ENCODE measurements at places on chromosomes 12 and 14.

DNA sequence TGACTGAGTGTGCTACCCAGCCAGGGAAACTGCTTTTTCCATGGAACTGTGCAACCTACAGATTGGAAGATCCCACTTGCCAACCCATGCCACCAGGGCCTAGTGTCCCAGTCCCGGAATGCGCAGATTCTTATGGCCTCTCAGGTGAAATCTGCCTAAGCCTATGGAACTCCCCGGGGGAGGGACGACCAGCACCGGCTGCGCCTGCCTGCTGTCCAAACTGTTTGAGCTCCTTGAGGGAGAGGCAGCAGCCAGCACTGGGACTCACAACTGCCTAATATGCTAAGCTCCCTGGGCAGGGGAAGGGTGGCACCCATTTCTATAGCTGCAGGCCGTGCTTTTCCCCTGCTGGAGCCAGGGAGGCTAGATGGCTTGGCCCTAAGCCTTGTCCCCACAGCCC, 92.5 kb upstream of the GZMB start:
- no peak for DNase-seq

DNA sequence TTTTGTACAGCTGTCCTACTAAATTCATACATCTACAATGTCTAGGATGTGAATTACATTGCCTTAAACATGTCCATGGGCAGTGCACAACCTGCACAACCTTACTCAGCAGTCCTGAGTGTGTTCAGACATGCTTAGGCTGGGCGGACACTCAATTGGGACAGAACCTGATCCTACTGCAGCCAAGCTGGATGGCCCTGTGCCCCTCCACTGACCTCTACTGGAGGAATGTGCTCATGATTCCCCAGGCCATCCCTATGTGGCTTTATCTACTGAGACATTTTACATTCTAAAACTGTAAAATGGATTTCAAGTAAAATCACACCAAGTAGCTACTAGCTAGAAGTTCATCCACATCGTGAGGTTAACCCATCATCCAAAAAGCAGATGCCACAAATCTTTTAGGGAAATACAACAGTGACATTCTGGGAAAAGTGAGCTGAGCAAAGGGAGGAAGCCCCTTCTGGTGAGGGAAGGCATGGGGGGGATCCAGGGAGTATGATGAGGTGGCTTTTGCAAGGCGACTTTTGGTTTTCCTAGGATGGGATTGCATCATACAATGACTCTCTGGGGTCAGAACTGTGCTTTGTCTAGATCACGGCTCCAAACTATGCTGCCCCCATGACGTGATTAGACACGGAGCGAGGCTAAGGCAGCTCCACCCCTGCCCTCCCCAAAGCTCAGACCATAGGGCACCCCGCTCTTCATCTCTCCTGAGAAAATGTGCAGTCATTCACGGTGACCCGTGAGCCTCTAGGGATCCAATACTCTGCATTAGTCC, 911.7 kb upstream of the TMEM132C start:
- DNase-seq, result peak; percentile 2

GRCh38 chr12:75870878-75871277, 160.7 kb downstream of the PHLDA1 start:
- no peak for DNase-seq

- DNase-seq, result no peak
Measured at GRCh38 chr14:56808383-56809269, 1.7 kb downstream of the OTX2 start.

DNA sequence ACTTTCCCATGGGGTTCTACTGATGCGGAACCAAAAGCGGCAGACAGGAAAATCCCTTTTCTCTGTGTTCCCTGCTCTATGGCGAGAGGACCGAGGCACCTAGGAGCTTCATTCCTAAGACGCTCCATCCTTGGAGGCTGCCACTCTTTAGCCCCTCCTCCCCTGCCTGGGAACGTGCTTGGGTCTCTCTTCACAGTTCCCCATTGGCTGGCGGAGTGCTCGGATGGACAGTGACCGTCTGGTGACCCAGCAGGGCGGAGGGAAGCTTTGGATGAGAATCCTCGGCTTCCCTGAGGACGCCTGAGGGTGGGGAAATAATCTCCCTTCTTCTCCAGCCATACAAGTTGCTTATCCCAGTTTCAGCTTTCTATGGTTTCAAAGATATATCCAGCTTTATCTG, 37.3 kb downstream of the KCNA5 start:
- no peak for DNase-seq

- DNase-seq, result no peak
Measured at GRCh38 chr14:89903340-89903952, 51.1 kb downstream of the EFCAB11 start.

- DNase-seq, result no peak
Measured at GRCh38 chr12:6614513-6615172, 7.5 kb upstream of the CHD4 start.

DNA sequence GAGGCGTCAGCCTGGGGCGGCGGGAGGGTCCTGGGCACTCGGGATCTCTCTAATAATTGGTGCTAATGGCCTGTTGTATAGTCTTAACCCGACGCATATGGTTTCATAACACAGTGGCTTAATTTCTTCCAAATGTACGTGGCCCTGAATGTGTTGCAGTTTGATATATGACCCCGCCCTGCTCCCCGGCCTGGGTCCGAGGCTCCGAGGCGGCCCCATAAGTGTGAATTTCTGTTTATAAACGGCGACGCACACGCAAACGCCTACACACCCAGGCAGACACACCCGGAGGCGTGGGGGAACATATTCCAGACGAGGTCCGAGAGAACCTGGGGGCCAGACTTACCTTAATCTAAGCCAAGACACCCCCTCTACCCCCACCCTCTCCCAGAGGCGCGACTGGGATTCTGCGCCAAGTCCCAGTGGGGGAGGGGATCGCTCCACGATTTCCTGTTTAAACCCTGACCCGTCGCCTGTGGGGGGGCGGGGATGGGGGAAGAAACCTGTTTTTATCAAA, 9.7 kb upstream of the HOXC6 start:
- no peak for DNase-seq

DNA sequence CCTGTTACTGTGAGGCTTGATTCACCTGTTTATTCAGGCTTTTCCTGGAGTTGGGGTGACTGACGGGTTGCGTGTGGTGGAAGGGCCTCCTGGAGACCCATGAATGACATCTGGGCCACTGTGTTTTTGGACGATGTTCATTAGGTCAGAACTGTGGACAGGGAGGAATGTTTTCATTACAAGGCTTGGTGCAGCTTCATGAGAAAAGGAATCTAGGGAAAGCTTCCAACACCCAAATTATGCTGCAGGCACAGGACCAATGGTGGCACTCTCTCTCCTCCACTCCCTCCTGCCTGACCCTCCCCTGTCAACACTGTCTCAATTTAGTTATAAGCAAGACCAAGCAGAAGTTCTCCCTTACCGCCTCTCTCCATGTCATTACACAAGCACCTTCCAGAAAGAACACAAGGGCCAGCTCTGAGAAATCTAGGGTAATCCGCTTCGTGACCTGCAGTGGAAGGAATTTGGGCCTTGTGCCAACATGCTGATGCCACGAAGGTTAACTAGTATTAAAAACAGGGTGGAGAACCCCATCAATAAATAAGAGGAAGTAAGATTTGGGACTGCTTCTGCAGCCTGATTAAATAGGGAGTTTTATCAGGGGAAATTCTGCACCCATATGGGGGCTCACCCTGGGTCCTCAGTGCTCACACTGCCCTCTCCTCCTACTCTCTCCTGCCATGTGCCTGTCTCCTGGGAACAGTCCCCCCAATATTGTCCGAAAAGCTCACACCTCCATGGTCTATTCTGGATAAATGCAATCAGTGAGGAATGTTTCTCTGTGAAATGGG, 200.3 kb downstream of the KTN1 start:
- no peak for DNase-seq

GRCh38 chr14:102949062-102949800, 26.8 kb downstream of the AMN start:
- no peak for DNase-seq

GRCh38 chr14:33207467-33208017, 268.9 kb downstream of the NPAS3 start:
- no peak for DNase-seq

DNA sequence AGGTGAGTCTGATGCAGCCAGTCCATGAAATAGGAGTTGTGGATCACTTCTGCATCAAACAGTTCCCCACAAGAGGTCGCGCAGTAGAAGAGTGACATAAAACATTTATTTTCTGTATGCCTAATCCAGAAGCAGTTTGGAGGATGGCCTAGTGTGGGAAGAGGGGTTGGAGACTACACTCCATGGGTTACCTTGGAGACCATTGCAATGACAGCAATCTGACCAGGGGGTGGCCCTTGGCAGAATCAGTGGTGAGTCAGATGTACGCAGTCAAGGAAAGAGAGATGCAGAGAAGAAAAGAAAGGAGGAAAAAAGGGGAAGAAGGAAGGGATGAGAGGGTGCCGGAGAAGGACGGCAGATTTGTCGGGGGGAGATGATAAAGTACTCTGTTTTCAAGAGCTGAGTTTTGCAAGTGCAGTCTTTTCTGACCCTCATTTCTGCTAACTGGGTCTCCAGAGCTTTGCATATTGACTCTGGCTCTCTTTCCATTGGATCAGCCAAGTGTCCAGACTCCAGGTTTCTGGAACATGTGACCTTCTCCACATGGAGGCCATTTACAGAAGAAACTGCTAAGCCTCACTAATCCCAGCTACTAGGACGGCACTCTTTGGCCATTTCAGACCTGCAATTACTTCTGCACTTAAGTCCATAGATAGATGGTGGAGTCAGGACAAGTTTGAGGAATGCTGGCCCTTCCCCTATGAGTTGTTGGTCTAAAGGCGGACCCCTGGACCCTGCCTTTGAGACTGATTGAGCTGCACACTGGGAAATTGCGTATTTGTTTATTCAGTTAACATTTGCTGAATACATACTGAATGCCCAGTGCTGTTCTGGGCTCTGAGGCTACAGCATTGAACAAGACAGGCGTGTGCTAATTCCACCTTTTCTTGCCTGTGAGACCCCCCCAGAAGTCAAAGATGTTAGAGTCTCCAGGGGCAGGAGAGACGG, 424.2 kb downstream of the BCL11B start:
- DNase-seq, result no peak

- no peak for DNase-seq
Measured at GRCh38 chr12:11758087-11758486, 108.6 kb downstream of the ETV6 start.

GRCh38 chr12:102685172-102685571, 204.8 kb upstream of the IGF1 start:
- no peak for DNase-seq

GRCh38 chr14:75711796-75712211, 50.8 kb downstream of the TTLL5 start:
- DNase-seq, result peak; percentile 98

DNA sequence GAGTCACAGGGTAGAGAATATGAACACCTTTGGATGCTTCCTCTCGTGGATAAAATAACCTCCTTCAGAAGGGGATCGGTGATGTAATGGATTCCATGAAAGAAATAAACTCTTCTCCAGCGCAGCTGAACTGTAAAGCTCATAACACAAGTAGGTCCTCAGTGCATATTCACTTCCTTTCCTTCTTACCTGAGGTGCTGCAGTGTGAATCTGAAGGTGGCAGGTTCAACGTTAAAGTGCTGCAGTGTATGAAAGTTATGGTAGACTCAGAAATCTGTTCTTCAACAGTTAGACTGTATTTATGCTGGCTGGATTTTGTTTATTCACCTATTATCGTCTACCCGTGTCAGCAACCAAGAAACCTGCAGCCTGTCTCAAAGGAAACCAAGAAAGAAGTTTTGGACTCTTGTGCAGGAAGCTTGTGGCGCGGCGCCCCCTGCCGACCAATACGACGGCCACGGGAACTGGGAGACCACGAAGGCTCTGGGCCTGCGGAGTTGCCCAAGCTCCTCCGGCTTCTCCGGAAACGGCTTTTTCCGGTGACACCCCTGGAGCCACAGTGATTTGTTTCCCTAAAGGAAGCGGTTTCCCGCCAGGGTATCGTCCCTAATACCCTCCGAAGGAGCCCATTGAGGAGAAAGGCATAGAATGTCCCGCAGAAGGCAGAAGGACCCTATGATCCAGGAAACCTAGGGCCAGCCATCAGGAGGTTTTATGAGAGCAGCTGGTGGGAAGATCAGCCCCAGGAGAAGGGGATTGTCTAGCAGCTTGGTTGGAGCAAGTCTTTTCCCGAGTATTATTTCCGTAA, 17.6 kb upstream of the RNASE3 start:
- DNase-seq, result peak; percentile 74

- DNase-seq, result no peak
Measured at GRCh38 chr12:104347374-104348075, 44.0 kb downstream of the EID3 start.

DNA sequence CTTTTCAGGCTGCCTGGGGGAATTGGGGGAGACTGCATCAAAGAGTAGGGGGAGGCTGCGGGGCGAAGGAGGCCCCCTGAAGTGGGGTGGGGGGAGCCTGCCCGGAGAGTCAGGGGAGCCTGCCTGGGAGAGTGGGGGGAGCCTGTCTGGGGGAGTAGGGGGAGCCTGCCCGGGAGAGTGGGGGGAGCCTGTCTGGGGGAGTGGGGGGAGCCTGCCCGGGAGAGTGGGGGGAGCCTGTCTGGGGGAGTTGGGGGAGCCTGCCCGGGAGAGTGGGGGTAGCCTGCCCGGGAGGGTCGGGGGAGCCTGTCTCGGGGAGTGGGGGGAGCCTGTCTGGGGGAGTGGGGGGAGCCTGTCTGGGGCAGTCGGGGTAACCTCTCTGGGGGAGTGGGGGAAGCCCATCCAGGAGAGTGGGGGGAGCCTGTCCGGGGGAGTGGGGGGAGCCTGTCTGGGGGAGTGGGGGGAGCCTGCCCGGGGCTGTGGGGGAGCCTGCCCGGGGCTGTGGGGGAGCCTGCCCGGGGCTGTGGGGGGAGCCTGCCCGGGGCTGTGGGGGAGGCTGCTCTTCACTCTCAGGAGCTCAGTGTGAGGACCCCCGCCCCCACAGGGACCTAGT, 6.5 kb upstream of the DEGS2 start:
- DNase-seq, result no peak

- no peak for DNase-seq
Measured at GRCh38 chr14:33017016-33017415, 78.3 kb downstream of the NPAS3 start.

GRCh38 chr12:51403681-51404136, 12.5 kb upstream of the GALNT6 start:
- no peak for DNase-seq

GRCh38 chr14:77580964-77581505, 35.4 kb downstream of the SPTLC2 start:
- no peak for DNase-seq

- no peak for DNase-seq
Measured at GRCh38 chr14:56770512-56770911, 39.8 kb downstream of the OTX2 start.

DNA sequence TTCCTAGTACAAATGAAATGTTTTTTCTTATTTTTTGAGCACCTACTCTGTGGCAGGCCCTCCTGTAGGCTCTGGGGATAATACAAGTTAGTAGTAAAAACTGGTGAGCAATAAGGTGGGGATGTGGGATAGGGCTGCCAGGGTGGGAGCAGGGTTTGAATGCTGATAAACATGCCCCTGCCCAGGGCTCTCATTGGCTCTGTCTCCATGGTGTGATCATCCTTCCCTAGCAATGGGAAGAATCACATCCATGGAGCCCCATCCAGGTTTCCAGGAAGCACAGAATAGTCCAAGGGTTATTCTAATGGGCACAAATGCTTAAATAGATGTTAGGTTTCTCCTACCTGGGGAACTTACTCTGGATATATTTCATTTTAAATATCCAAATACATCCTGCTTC, 45.5 kb downstream of the GIT2 start:
- no peak for DNase-seq

Data from globus pallidus (tissue), 1 donor.